Muscle of back (tissue), 13 donors: ENCODE measurements at places on chromosomes 5 and 9. TPM values are rescaled to one million over a fixed set of nuclear protein-coding genes. Genes with fewer than 3 reads are reported as not detected.

DNA sequence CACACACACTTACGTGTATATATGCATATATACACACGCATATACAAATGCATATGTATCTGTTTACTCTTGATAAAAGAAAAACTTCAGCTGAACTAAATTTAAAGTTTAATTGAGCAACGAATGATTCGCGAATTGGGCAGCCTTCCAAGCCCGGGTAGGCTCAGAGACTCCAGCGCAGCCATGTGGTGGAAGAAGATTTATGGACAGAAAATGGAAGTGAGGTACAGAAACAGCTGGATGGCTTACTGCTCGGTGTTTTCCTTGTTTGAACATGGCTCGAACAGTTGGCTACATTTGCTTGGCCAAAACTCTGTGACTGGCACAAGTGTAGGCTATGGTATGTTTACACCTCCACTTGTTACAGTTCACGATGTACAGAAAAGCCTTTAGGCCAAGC, 239.3 kb upstream of the PRDM9 start:
- peak; percentile 21 for DNase-seq

The SKIC3 gene
- polyA plus RNA-seq = 54.2 TPM

The EQTN gene
- not detected for polyA plus RNA-seq

DNA sequence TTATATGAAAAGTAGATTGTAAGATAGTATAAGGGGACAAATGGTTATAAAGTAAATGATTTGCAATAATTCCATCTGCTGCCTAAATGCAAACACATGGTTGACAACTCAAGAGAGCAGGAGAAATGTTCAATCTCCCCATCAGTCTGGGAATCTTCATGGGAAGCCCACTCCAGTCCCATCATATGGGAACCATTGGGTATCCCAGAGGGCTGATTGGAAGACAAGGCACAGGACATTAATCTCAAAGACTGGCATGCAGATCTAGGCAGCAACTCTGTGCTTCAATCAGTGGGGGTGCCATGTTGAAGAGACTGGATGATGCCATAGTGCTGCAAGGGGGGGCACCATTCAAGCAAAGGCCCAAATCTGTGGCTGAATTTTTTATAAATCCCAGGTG, 193.1 kb upstream of the PDE4D start:
- DNase-seq = no peak

The LHX6 gene
- polyA plus RNA-seq = 5.6 TPM

The SLC1A1 gene
- polyA plus RNA-seq = 0.38 TPM

The BARHL1 gene
- polyA plus RNA-seq = not detected
